ENCODE measurements at places on chromosomes 7 and 10. TPM values are rescaled to one million over a fixed set of nuclear protein-coding genes. Genes with fewer than 3 reads are reported as not detected.

GDF2 gene
- total RNA-seq: not detected

GRCh38 chr7:157730614-157731013, 393.8 kb downstream of the DNAJB6 start:
- DNase-seq: no peak
- H3K4me3 ChIP-seq: no peak overlapping the region
- no peaks in the 10 kb centered on the region for H3K4me1 ChIP-seq
- H3K27ac ChIP-seq: no peak overlapping the region

DNA sequence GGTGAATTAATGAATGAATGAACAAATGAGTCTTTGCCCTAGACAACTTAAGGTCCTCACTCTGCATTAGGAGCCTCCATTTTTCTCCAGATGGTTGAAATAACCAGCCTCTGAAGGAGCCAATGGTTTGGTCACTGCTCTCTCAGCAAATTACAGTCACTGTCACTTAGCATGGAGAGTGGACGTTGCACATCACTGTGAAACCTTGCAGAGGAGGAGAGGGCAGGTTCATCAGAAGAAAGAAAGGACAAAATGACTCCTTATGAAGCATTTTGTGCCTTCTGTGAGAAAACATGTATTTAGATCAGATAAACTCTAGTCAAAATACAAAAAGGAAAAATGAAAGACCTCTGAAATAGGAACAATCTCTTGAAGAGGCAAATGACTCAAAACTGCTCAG, 6.6 kb upstream of the ATP6V0A4 start:
- DNase-seq: no peak
- H3K4me3 ChIP-seq: no peak overlapping the region
- no peaks in the 10 kb centered on the region for H3K36me3 ChIP-seq
- no peaks in the 10 kb centered on the region for H3K4me1 ChIP-seq
- H3K27ac ChIP-seq: no peak overlapping the region
- peaks cover 2% of the 10 kb centered on the region for H3K27me3 ChIP-seq

DNA sequence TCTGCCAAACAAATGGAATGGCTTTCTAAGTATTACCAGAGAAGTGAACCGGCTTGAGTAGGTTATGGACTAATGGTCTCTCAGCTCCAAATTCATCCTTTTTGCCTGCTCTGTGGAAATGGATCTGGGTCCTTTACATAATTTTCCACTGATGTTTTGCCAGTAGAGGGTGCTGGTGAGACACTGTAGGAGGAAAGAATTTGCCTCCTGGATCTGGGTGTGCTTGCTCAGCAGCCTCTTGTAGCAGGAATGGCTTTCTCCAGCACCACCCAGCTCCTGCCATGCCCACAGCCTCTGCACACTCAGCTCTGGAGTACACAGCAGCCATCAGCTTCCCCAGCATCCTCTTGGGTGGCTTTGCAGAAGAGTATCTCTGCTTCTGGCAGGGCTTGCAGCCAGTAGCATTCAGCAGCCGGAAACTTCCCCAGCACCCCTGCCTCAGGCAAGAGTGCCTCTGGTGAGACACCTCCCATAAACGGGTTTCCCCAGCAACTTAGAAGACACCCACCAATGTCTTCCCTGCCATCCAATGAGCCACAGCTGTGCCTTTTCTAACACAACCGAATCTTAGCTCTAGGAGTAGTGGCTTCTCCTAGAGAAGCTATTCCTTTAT, 235.0 kb upstream of the PLPP4 start:
- no peak overlapping the region for H3K4me3 ChIP-seq
- DNase-seq: no peak
- no peaks in the 10 kb centered on the region for H3K4me1 ChIP-seq
- no peak overlapping the region for H3K27ac ChIP-seq
- H3K36me3 ChIP-seq: no peaks in the 10 kb centered on the region

OR2AE1 gene
- total RNA-seq: not detected

CASD1 gene
- 19.7 TPM for total RNA-seq

GRCh38 chr10:124125305-124126116, 32.1 kb upstream of the CHST15 start:
- H3K4me3 ChIP-seq: no peak overlapping the region
- DNase-seq: no peak
- H3K27ac ChIP-seq: no peak overlapping the region
- no peaks in the 10 kb centered on the region for H3K36me3 ChIP-seq

GRCh38 chr7:92330835-92331438, 85.2 kb downstream of the ANKIB1 start:
- no peaks in the 10 kb centered on the region for H3K4me1 ChIP-seq
- DNase-seq: no peak
- no peak overlapping the region for H3K27ac ChIP-seq
- H3K4me3 ChIP-seq: no peak overlapping the region

- no peak overlapping the region for H3K4me3 ChIP-seq
- no peaks in the 10 kb centered on the region for H3K36me3 ChIP-seq
- no peak overlapping the region for H3K27ac ChIP-seq
These were observed 114.9 kb upstream of the GPR26 start for GRCh38 chr10:123551259-123551658.

GPC2 gene
- total RNA-seq: 1.6 TPM
